ENCODE measurements at places on chromosomes 1 and 21.

DNA sequence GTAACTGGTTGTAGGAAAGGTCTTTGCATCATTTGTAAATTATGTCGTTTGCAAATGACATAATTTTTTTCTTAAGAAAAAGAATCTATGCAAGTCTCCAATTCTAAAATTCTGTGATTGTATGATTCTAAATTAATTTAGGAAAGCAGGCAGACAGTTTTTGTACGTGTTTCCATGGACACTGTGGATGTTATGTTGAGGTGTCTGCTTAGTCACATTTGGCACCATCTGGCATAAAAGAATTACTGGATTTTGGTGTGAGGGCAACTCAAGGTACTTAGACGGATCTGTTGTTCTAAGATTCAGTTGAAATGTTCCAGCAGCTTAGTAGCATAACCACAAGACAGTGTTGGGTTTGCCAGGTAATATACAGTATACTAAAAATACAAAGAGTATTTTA lies 42.5 kb downstream of the C1orf21 start:
- DNase-seq, result no peak

GRCh38 chr1:18765725-18766124 lies 93.7 kb downstream of the TAS1R2 start:
- DNase-seq, result no peak

GRCh38 chr1:60894741-60895140 lies 187.6 kb upstream of the NFIA start:
- no peak for DNase-seq

DNA sequence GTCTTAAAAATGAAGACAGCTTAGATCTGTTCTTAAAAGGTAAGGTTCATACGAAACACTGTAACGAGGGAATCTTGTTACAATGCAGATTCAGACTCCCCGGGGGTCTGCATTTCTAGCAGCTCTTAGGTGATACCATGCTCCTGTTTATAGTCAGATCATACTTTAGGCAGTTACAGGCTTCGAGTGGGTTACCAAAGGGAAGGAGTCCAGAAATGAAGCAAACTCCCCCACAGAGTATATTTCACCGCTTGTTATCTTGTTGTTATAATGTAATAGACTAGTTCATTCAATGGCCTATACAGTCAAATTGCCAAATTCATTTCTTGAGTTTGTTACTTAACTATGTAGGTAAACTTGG lies 601.1 kb downstream of the USP25 start:
- DNase-seq, result no peak

- DNase-seq, result no peak
Measured at GRCh38 chr1:111062624-111063023, 77.3 kb downstream of the DRAM2 start.

Measured in stimulated activated CD8-positive, alpha-beta memory T cell treated with anti-CD3 and anti-CD28 coated beads, Interleukin-4, amount 100 ng/mL, for 4 hours (primary cell).